ENCODE measurements at places on chromosomes 12 and 14.

DNA sequence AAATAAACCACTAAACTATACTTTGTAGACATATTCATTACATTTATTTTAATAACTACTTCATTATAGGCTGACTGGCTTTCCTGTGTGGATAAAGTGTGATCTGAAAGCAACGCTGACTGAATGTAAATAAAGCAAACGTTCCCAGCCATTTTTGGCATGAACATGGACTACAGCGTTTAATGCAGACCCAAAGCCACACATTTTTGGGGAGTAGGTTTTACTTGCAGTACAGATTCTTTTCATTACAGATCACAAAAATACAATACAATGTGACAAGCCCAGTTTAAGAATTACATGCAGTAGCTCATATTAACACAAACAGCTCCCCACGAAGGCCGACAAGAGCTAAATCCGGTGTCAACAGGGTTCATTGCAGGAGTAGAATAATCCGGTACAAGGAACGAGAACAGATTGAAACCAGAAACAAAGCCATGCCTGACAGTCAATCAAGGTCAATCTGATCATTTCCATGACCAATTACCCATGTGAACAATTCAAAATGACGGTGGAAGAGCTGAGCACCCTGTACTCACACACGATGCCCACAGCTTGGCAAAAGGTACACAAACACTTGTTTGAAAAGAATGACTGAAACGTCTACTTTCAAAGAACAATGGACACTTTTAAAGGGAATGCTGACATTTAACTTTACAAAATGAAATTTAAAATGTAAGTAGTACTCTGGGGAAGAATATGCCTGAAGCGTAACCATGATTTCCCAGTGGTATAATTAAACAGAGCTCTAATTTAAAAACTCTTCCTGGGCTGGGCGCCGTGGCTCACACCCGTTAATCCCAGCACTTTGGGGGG lies 5.3 kb downstream of the BAG5 start:
- DNase-seq = no peak

GRCh38 chr12:66482351-66483203 lies 180.3 kb downstream of the HELB start:
- DNase-seq = no peak

DNA sequence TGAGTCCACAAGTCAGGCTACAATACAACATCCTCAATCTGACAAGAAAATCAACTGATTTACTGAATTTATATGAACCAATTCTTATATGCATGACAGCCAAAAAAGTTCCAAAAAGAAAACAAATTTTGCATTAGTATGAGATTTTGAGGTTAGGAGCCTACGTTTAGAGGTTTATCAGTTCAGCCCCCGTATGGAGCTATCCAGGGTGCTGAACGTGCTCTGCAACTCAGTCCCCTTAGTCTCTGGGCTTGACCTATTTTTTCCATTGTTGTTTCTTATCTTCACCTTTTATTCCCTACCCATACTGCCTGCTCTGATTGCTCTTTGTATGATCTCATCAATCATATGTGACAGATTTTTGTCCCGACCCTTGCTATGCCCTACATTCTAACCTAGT lies 693.0 kb downstream of the NRXN3 start:
- DNase-seq = no peak

- no peak for DNase-seq
Observed at GRCh38 chr12:4910502-4911315, 1.0 kb downstream of the KCNA1 start.

DNA sequence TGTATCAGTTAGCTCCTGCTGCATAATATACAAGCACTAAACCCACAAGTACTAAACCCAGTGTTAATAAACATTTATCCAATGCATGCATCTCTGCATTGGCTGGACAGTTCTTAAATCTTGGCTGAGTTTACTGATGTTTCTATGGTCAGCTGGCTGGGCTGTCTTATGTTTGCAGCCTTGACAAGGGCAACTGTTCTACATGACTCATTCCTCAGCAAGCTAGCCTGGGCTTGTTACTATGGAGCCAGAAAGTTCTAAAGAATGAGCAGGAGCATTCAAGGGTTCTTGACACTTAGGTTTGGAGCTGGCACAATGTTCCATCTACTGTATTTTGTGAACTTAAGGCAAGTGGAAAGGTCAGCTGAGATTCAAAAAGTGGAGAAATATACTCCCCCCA lies 199.1 kb downstream of the GLT1D1 start:
- peak; percentile 15 for DNase-seq

DNA sequence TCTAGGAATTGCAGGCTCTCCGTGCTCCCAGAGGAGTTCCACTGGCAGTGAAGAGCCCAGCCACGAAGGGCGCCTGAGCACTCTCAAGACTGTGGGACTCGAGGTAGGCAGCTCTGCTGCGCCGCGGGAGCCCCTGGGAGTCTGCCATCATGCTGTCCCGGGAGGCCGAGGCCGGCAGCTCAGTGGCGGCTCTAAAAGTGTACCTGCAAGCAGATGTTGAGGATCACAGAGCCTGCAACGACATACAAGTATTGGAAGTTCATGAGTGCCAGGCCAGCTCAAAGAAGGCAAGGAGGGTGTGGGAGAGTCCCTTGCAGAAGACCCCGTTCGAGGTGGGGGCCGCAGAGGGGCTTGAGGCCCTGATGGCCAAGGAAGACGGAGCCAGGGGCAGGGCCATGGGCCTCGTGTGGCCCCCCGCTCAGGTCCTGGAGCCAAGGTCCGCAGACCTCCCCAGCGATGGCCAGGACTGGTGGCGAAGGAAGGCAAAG lies 62.7 kb downstream of the MUCL1 start:
- DNase-seq = no peak

DNA sequence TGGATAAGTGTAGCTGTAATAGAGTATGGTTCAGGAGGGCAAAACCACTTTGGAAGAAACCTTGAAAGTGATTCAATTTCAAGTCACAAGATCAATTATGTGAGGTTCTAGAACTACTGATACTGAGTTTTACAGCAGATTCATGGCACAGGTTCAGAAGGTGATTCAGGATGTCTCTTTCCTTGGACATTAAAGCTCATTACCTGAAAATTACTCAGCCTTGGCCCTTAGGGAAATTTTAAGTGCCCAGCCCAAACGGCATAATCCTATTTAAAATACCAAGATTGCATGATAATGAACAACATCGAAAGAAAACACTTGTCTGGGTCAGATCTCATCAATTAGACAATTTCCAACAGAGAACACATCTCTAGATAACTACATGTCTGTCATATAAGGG lies 70.2 kb upstream of the SLC38A2 start:
- DNase-seq = no peak

DNA sequence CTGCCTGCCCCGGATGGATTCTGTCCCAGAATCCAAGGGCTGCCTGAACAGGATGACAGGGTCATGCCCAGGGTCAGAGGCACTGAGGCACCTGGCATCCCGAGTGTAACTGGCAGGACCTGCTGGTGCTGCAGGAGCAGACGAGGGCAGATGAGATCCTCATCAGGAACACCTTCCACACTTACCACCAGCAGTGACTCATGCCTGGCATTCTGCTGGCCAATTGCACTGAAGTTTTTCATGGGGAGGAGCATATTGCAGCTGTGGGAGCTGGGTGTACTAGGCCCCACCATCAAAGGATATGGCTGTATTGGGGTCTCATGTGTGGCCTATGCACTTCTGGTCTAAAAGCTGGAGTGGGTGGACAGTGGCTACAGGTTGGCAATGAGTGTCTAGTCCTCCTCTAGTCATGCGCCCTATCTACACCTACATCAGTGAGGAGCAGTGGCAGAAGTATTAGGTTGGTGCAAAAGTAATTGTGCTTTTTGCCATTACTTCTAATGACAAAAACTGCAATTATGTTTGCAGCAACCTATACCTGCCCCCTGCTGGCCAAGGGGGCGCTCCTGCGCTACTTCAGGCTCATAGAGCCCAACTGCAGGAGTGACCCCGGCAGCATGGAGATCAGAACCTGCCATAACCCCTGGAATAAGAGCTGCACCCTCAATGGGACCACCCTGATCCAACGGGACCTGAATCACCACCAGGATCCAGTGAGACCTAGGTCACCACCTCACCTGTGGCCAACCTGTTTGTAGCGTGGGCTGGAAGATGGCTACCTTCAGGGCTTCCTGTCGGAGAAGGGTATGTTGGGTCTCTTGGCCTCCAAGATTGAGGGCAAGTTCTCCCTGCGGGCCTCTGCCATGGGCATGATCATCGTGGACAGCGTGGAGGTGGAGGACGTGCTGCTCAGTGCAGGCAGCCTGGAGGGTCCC lies 8.0 kb upstream of the C12orf42 start:
- DNase-seq = no peak

- DNase-seq = no peak
Observed at GRCh38 chr14:70804556-70805162, 4.7 kb downstream of the MAP3K9 start.

GRCh38 chr14:55802986-55803872 lies 223.2 kb downstream of the KTN1 start:
- no peak for DNase-seq

DNA sequence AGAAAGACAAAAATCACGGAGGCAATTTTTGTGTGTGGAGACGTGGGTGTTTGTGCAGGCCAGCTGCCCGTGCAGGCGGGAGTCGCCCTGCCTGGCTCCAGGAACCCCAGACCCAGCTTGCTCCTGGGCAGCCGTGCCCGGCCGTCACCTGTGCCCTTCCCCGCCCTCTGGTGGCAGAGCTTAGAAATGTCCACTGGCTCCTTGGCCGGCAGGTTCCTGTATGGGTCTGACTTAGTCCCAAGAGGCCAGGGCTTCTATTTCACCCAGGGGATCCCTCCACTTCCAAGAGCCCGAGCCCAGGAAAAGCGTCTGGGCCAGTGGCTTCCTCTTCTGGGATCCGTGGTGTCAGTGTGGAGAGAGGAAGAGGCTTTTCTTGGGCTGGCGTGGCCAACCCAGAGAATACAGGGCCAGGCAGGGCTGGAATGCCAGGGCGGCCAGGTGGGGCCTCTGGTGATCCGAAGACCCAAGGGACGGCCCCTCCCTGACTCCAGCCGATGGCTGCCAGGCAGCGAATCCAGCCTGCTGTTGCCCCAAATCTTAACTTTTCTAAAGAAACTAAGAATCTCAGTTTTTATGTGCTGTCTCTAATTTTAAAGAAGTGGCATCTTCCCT lies 120.9 kb downstream of the TMEM132C start:
- no peak for DNase-seq

- no peak for DNase-seq
Observed at GRCh38 chr12:90897986-90898385, 57.0 kb downstream of the CCER1 start.

GRCh38 chr12:113700943-113701342 lies 229.3 kb upstream of the LHX5 start:
- DNase-seq = peak; percentile 1

GRCh38 chr12:46556105-46556559 lies 183.6 kb upstream of the SLC38A2 start:
- peak; percentile 94 for DNase-seq

DNA sequence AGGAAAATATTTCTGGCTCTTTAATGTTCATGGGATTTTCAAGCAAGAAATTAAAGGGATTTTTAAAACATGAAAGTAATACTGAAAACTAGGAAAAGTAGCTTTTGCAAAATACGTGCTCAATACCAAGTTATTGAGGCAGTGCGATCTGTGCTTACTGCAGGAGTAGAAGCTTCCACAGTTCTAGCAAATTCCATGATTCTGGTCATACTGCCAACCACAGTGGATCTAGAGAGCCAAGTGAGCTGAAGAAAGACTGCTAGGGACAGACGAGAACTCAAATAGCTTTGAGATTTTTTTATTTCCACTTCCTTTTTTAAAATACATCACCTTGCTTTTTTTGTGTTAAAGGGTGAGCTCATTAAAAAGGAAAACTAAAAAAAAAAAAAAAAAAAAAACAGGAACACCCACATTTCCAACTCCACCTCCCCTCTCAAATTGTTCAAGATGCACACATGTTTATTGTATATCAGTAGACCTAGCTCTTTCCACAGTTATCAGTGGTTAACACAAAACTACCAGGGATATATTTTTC lies 26.2 kb downstream of the EGLN3 start:
- DNase-seq = no peak

DNA sequence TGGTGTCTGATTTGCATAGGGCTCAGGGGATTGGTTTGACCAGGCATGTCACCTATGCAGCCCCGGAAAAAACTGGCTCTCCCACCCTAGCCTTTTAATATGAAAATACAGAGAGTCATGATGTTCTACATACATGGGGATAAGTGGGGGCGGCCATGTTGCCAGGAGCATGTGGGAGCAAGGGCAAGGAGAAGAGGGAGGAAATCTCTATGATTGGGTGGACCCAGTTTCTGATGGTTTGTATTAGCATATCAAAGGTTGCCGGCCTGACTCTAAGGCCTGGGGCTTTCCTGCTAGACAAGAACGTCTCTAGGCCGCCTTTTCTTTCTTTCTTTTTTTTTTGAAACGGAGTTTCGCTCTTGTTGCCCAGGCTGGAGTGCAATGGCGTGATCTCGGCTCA lies 123.4 kb upstream of the CPSF6 start:
- DNase-seq = no peak

DNA sequence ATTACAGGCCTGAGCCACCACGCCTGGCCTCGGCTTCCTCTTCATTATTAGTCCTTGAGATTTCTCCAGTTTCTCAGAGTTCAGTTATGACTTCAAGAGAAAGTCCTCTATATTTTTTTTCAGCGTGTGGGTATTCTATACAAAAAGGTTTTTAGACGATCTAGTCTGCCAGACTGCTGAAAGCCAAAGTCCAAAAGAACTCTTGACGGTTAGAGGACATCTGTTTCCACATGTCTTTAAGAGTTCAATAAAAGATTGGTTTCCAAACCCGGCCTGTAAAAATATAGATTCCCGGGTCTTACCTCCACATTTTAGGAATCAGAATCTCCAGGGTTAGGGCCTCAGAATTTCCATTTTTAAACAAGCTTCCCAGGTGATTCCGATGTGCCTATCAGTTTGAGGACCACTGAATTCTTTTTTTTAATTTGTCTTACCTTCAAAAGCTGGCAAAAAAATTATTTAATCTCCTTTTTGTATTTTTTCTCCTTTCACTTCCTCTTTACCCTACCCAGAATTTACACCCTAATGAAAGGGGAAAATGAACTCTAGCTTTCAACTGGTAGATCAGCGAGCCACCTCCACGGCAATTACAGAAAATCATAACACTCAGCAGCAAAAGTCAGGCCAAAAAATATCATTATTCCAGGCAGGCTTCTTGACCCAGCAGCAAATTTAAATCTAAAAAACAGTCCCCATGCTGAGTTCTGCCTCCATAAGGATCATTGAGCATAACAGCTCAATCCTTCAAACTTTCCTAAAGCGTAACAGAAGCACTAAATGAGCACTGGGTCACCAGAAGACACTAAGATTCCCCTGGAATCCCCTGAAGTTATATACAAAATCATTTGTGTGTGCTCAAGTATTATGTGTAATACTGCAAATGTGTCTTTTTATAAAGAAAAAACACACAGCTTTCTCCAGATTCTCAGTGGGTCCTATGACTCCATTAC lies 8.7 kb downstream of the NT5DC3 start:
- DNase-seq = no peak

DNA sequence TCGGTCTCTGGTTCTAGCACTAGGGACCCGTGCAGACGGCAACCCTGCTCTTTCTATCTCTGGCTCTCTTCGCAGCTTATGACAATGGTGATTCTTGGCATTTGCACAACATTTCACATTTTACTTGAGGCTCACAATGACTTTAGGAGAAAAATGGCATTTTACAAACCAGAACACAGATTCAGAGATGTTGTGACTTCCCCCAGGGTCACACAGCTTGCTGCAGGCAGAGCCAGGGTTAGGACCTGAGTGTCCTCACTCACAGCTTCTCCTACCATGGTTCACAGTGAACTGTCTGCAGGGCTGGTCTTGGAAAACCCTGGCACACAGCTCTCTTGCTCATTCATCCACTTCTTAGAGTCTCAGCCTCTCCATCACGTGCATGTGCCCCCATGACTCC lies 23.7 kb downstream of the P2RX7 start:
- DNase-seq = no peak
